Stimulated activated CD4-positive, alpha-beta T cell treated with anti-CD3 and anti-CD28 coated beads, Interleukin-2, amount 100 ng/mL, for 48 hours (primary cell): ENCODE measurements at places on chromosomes 1 and 21.

DNA sequence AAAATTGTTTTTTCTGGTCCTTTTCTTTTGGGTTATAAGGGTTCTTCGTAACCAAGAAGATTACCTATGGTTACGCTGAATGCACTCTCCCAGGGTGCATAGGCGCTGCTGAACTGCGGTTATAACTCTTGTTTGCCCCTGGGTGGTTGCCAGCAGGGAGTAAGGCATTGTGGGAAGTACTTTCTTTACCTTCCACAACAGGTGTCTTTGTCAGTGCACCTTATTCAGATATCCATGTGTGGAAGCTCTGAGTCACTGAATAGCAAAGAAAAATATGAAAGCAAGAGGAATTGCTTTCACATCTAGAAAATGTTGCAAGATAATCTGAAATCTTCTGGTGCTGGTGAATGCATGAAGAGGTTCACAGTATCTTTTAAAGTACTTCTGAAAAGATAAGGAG, 124.4 kb upstream of the CACYBP start:
- DNase-seq = no peak

GRCh38 chr1:11581445-11581991, 72.7 kb downstream of the FBXO2 start:
- DNase-seq = no peak

DNA sequence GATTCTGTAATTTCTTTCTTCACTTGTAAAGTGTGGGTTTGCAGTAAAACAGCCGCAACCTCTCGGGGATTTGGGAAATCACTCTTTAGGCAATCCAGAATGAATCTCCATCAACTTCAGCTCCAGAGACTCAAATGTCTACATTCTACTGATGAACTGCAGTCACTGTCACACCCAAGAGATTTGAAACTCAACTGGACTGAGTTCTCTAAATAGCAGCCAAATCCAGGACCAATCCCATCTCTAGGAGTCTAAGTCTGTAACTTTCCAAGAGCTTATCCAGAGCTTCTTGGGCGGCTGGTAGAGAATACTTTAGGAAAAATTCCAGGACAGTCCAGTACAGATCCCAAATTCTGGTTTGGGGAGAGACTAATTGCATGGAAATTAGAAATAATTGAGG, 62.9 kb downstream of the ADAMTS1 start:
- no peak for DNase-seq

DNA sequence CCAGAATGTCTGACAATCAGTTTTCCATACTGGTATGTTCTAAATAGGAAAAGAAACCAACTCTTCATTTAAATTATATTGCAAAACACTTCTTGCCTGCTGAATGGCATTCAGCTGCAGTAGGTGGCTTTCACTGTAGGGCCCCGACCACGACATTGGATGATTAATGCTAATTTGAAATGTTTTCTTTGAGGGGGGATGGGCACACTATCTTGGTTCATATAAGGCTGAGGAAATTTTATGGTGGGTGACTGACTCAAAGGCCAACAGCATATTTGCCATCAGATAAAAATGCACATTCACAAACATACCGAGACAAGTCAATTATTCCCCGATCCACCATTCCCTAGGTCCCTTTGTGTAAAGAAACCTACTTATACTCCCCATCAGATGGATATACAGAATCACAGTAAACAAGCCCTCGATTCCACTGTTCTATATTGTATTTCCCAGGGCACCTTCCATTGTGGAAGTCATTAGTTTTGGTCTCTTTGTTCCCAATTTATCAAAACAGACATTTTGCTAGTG, 464.2 kb upstream of the DAB1 start:
- DNase-seq = no peak

GRCh38 chr1:6491480-6491962, at the start of gene PLEKHG5:
PLEKHG5 (minus strand) TSS chr1:6491667; CDS start chr1:6477571, 14,096 bp downstream.
- DNase-seq = no peak

DNA sequence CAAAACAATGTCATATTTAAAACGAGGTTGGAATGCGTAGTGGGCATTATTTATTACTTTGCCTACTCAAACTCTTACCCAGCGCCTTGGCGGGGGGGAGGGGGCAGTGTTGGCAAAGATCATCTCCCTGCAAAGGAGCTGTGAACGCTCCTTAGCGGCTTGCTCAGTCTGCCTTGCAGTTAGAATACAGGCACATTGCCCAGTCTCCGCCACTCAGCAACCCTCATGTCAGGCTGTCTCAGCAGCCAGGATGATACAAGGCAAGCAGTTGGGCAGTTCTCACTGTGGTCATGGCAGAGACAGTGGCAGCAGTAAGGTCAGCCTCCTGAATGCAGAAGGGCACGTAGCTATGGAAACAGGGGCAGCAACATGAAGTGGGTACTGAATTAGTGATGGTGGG, 170.4 kb upstream of the KCNK2 start:
- DNase-seq = no peak

DNA sequence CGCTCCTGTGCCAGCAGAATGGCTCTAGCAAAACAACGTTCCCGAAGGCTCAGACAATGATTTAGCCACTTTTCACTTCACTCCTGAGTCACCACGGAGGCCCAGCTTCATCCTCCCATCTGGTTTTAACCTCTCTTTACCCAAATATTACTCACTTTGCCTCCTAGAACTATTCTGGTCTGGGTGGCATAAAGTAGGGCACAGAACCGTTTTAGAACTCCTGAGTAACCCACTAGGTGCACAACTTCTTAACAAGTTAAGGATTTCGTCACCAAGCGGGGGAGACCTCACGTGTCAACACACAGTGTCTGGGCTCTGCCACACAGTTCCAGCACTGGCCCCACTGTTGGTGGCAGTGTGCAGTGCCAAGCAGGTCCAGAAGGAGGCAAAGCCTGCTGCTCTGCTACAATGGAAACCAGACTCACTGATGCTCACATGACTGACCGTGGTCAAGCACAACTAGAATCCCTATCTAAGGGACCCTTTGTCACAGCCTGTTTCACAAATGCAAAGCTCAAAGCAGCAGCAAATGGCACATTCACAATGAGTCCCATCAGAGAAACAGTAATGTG, 121.7 kb downstream of the SIPA1L2 start:
- no peak for DNase-seq

- no peak for DNase-seq
These were observed 34.6 kb downstream of the CFAP57 start for GRCh38 chr1:43206600-43207228.

- DNase-seq = no peak
These were observed 824 bp upstream of the IFI44L start for GRCh38 chr1:78619446-78619802.

DNA sequence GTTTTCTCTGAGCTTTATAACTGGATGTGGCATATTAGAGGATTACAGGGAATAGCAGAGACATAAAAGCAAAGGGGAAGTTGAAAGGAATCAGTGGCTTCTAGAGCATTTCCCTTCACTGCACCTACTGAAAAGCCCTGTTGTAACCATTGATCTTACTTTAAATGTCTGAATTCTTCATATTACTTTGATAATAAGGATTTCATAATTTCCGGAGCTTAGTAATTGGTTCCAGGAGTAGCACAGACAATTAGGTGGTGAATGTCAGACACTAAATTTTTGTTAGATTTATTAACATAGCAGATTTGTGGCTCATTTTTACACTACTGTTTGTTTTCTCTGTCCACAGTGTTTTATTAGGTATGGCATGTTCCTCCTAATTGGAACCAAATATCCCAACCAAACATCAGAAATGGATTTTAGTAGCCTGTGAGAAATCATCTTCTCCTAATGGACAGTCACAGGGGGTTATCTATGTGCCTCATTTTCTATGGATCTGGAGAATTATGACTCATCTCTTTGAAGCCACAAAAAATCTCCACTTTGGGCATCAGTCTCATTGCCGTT, 100.5 kb downstream of the GIPC2 start:
- DNase-seq = no peak

GRCh38 chr1:245585252-245585959, 430.6 kb downstream of the KIF26B start:
- no peak for DNase-seq

DNA sequence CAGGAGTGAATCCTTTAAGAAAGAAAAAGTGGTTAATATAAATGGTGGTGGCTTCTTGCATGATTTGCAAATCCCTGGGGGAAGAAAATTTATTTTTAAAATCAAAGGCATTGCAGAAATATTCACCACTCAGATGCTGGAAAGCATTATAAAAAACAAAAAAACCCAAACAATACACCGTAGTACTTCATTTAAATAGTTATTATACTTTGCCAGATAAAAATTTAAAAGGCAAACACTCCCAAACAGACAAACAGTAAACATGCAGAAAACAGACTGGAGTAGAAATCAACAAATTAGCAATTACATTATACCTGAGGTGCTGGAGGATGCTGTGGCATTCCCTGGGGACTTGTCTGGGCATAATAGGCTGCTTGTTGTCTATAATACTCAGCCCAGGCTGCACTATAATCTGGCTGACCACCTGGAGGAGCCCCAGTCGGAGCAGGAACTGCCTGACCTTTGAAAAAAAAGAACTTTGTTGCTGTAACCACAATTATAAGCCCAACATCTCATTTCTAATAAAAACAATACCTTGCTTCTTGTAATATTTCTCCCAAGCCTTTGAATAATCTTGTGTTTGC, 29.9 kb downstream of the FUBP1 start:
- no peak for DNase-seq

DNA sequence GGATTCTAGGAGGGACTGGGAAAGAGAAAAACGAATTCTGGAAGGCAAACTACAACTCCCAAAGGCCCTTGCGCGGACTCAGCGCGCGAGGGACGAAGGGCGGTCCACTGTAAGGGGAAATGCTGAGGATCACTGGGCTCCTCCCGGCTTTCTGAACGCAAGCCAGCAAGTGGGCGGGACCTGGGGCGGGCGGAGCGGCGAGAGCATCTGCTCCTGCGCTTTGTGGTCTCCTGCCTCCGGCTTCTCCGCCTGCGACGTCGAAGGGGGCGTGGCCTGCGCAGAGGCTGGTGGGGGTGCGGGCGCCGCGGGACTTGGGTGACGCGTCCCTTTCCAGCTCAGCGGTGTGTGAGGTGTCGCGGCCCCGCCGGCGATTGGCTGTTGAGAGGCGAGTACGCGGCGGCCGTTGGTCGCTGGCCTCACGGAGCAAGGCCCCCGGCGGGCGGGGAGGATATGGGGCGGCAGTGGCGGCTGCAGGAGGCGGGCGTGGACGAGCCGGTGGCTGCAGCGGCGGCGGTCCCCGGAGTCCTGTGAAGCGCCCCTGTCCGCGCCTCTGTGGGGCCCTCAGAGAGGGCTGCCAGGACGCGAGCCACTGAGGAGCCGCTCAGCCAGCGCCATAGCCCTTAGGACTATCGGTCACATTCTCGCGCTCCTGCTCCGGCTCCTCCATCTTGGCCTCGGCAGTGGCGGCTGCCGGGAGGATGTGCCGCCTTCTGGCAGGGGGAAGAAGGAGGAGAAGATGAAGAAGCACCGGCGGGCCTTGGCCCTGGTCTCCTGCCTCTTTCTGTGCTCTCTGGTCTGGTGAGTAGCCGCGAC, at the start of gene SUCO:
Gene SUCO (plus strand): TSS at position 451 of the 813 bp plus-strand sequence. CDS start 286 bp downstream, at position 737.
- peak; percentile 99 for DNase-seq

DNA sequence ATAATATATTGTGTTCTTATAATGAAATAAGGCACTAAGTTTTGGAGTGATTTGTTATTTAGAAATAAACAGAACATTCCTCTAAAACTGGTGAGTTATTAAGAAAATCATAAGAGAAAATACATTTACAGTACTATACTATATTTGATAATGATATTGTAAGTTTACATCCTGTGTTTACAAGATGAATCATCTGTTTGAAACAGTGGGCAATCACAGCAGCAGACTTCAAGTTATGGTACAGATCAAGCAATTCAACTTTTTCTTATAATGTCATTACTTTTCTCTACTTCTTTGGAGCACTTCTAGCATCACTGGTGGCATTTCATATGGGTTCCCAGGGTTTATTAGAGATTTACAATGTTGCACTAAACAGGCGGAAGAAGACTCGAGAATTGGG, 86.5 kb upstream of the BRINP3 start:
- DNase-seq = no peak

GRCh38 chr1:19400875-19401534, 84.3 kb downstream of the CAPZB start:
- no peak for DNase-seq

- no peak for DNase-seq
These were observed 13.8 kb upstream of the ABCB10 start for GRCh38 chr1:229572286-229572685.

DNA sequence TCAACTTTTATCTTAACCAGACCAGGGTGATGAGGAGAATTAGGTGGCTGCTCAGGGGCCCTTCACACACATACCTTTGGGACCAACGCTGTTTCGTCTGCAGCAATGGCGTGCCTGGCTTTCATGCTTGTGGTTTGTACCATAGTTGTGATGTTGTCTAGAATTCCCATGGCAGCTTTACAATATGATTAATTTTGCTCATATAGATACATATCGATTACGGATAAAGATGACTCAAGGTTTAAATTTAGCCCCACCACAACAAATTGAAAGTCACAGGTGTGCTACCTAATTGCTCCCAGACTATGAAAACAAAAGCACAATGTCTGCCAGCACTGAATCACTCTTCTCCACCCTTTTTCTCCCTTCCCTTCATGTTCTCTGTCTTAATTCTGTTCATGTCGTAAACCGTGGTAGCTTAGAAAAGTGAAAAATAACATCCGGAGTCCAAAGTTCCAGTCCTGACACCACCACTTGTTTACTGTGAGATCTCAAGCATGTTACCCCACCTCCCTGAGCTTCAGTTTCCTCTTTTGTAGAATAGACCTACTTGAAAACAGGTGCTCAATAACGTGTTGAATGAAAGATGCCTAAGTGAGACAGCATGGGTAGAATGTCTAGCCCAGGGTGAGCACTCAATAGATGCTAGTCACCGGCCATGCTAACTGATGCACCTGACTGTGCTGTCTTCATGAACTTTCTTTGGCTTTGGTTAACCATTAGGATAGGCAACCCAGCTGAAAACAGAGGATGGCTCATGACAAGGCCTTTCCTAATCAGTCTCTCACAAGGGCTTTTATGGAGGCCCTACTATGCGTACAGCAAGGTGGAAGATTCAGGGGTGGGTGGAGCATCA, 22.1 kb upstream of the JUN start:
- no peak for DNase-seq

GRCh38 chr1:39858315-39858714, 25.0 kb downstream of the TRIT1 start:
- no peak for DNase-seq

DNA sequence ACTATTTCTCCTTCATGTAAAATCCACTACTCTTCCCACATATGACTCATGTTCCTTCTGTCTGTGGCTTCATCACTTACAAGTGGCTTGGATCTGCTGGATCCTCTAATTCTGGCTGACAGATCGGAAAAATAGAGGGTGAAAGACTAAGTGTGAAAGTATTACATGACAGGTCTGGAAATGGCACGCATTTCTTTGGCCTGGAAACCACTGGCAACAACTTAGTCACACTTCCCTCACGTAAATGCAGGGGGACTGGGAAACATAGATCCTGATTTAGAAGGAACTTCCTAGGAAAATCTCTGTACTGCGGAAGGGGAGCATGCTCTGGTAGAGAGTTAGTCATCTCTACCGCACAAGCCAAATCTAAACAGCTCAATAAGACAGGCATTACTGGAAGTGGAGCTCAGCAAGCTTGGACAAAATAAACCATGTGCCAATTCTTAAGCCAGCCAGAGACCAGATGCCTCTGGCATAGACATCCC, 305.4 kb upstream of the PTBP2 start:
- DNase-seq = no peak
